ENCODE measurements at places on chromosomes 1 and 21. TPM values are rescaled to one million over a fixed set of nuclear protein-coding genes. Genes with fewer than 3 reads are reported as not detected.
A peak's percentile ranks its signal among the peaks of the same experiment; 100 is the strongest.

DNA sequence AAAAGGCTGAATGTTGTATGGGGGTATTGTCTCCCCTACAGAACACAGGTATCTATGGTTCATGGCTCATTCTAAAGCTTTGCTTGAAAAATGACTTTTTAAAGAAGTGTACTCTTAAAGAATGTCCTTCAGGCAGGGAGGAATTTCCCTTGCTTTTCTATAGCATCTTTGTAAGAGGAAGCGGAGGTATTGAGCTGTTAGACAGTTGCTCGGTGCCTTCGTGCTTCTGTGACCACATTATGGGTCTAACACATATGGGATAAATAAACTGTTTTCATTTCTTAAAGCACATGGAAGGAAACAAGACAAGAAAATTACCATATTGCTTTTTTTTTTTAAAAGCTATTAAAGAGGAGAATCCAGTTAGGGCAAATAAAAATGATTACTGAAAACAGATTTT lies 182.9 kb downstream of the NTNG1 start:
- H3K4me1 ChIP-seq: no peaks in the 10 kb centered on the region
- no peak overlapping the region for H3K27ac ChIP-seq
- H3K27me3 ChIP-seq: no peaks in the 10 kb centered on the region
- no peaks in the 10 kb centered on the region for H3K36me3 ChIP-seq
- no peak for DNase-seq

GRCh38 chr1:178486100-178487069 lies 10.4 kb downstream of the CLEC20A start:
- H3K4me1 ChIP-seq: no peaks in the 10 kb centered on the region
- H3K27me3 ChIP-seq: no peaks in the 10 kb centered on the region
- no peak overlapping the region for H3K4me3 ChIP-seq
- no peak overlapping the region for H3K27ac ChIP-seq
- no peaks in the 10 kb centered on the region for H3K36me3 ChIP-seq

- no peak for DNase-seq
- no peaks in the 10 kb centered on the region for H3K27me3 ChIP-seq
- H3K27ac ChIP-seq: no peak overlapping the region
- H3K4me3 ChIP-seq: no peak overlapping the region
- no peaks in the 10 kb centered on the region for H3K4me1 ChIP-seq
Observed at GRCh38 chr1:87977145-87977544, 648.5 kb downstream of the LMO4 start.

- H3K36me3 ChIP-seq: no peaks in the 10 kb centered on the region
- peak overlapping the region; percentile 21 for H3K27ac ChIP-seq
- no peaks in the 10 kb centered on the region for H3K4me1 ChIP-seq
- DNase-seq: no peak
Observed at GRCh38 chr1:171484760-171485374, 463 bp upstream of the PRRC2C start.

- no peak overlapping the region for H3K27ac ChIP-seq
- H3K4me1 ChIP-seq: no peaks in the 10 kb centered on the region
- no peak for DNase-seq
- H3K36me3 ChIP-seq: no peaks in the 10 kb centered on the region
- no peak overlapping the region for H3K4me3 ChIP-seq
Observed at GRCh38 chr1:240149484-240150094, 57.9 kb downstream of the FMN2 start.

GRCh38 chr1:25799935-25800702 lies at the start of gene SELENON:
Gene SELENON, plus strand, starts transcription at chr1:25800193. Its CDS starts 38 bp downstream, at chr1:25800231.
- peak; percentile 86 for DNase-seq
- H3K4me3 ChIP-seq: peak within 1 kb of the TSS; percentile 78
- H3K27ac ChIP-seq: peak within 1 kb of the TSS; percentile 29
- H3K4me1 ChIP-seq: no peaks in the 10 kb centered on the region

GRCh38 chr1:62539028-62539447 lies 58.3 kb upstream of the ANGPTL3 start:
- peaks cover 2% of the 10 kb centered on the region for H3K36me3 ChIP-seq
- no peak for DNase-seq
- no peak overlapping the region for H3K27ac ChIP-seq
- no peaks in the 10 kb centered on the region for H3K27me3 ChIP-seq
- no peak overlapping the region for H3K4me3 ChIP-seq
- no peaks in the 10 kb centered on the region for H3K4me1 ChIP-seq

DNA sequence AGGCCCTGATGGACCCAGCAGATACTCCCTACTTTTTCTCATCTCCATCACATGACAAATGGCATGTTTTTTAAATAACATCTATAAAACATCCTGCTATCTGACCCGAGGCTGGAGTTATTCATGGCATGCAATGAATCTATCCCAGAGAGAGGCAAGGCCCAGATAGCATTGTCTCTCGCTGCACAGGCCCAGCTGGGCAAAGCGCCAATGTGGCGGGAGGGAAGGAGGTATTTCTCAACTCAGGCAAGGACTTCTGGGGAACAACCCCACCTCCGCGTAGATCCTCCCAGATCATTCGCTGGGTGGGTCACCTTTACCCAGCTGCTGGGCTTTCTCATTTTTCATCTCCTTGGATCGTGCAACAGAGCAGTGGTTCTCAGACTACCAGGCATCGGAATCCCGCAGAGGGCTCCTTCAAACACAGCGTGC lies 59.8 kb downstream of the ERG start:
- DNase-seq: peak; percentile 82
- H3K4me1 ChIP-seq: peaks cover 2% of the 10 kb centered on the region
- H3K27ac ChIP-seq: no peak overlapping the region
- no peaks in the 10 kb centered on the region for H3K27me3 ChIP-seq

GRCh38 chr1:21633992-21634805 lies 35.0 kb downstream of the RAP1GAP start:
- no peak overlapping the region for H3K4me3 ChIP-seq
- no peaks in the 10 kb centered on the region for H3K4me1 ChIP-seq
- H3K27me3 ChIP-seq: no peaks in the 10 kb centered on the region
- H3K27ac ChIP-seq: no peak overlapping the region
- no peak for DNase-seq
- H3K36me3 ChIP-seq: no peaks in the 10 kb centered on the region

DNA sequence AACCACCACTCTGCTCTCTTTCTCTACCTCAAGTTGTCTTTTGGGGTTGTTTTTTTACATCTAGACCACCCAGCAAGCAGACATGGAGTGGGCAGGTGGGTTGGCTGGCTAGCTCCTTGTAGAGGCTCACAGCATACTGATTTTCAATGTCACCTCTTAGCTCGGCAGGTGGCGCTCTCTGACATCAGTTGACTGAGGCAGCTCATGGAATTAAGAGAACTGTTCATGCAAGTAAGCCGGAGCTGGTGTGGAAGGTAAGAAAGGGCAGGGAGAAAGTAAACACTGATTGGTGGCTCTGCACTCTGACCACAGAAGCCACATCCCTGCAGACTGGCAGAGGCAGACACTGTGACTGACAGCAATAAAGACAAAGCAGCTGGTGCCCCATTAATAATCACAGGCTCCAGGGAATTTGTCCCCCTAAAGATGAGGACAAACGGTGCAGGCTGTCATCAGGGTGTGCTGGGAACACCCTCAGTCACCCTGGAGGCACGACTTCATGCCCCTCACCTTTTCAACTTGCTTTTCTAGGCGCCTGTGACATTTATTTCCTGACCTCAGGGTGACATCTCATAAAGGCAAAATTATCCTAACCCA lies 226.8 kb downstream of the LMX1A start:
- peak; percentile 51 for DNase-seq
- H3K36me3 ChIP-seq: no peaks in the 10 kb centered on the region
- no peaks in the 10 kb centered on the region for H3K27me3 ChIP-seq
- no peak overlapping the region for H3K4me3 ChIP-seq
- no peak overlapping the region for H3K27ac ChIP-seq

- DNase-seq: peak; percentile 82
- H3K27ac ChIP-seq: no peak overlapping the region
- peak overlapping the region; percentile 80 for H3K4me3 ChIP-seq
- H3K27me3 ChIP-seq: no peaks in the 10 kb centered on the region
- no peaks in the 10 kb centered on the region for H3K4me1 ChIP-seq
Observed at GRCh38 chr1:179082333-179082998, 596 bp downstream of the TOR3A start.

DNA sequence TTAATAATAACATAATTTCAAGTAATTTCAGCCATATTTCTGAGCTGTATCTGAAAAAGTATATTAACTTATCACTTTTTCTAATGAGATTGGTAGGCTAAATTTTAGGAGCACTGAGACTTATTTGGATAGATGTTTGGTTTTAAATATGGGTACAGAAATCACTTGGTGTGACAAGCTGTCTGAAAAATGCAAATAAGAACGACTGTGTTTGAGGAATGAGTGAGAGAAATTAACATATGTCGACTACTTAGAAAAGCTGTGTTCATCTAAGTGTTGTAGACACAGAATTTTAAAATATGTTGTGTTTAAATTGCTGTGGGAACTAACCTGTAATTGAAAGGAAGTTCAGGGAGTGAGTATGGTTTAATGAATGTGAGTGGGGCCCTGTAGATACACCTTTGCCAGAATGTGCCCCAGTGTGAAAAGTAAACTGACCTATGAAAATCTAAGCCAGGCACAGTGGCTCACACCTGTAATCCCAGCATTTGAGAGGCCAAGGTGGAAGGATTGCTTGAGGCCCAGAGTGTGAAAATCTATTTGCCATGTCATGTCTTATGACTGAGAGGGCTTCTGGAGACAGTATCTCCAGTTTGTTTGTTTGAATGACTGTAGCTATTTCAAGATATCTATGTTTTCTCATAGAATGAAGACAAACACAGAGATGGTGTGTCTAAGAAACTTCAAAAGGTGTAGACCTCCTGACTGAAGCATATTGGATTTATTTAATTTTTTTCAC lies 53.8 kb upstream of the LRRC8C start:
- H3K27me3 ChIP-seq: no peaks in the 10 kb centered on the region

GRCh38 chr1:165637427-165637826 lies 6.4 kb downstream of the MGST3 start:
- no peaks in the 10 kb centered on the region for H3K27me3 ChIP-seq
- no peak overlapping the region for H3K4me3 ChIP-seq
- no peak for DNase-seq

GRCh38 chr1:222592171-222592570 lies 2.4 kb upstream of the TAF1A start:
- no peaks in the 10 kb centered on the region for H3K36me3 ChIP-seq
- H3K27ac ChIP-seq: no peak overlapping the region
- H3K4me3 ChIP-seq: no peak overlapping the region
- H3K27me3 ChIP-seq: no peaks in the 10 kb centered on the region

GRCh38 chr1:156157506-156157905 lies 4.1 kb downstream of the SEMA4A start:
- no peaks in the 10 kb centered on the region for H3K36me3 ChIP-seq
- no peak for DNase-seq
- no peak overlapping the region for H3K4me3 ChIP-seq
- no peak overlapping the region for H3K27ac ChIP-seq
- H3K4me1 ChIP-seq: no peaks in the 10 kb centered on the region

GRCh38 chr1:18882486-18882885 lies 19.9 kb downstream of the ALDH4A1 start:
- no peaks in the 10 kb centered on the region for H3K36me3 ChIP-seq
- H3K27me3 ChIP-seq: no peaks in the 10 kb centered on the region
- no peak for DNase-seq
- H3K27ac ChIP-seq: no peak overlapping the region
- no peak overlapping the region for H3K4me3 ChIP-seq

GRCh38 chr21:42574234-42575027 lies 60.8 kb downstream of the SLC37A1 start:
- DNase-seq: peak; percentile 9
- no peak overlapping the region for H3K4me3 ChIP-seq
- H3K27ac ChIP-seq: no peak overlapping the region
- peaks cover 8% of the 10 kb centered on the region for H3K36me3 ChIP-seq
- no peaks in the 10 kb centered on the region for H3K27me3 ChIP-seq

DNA sequence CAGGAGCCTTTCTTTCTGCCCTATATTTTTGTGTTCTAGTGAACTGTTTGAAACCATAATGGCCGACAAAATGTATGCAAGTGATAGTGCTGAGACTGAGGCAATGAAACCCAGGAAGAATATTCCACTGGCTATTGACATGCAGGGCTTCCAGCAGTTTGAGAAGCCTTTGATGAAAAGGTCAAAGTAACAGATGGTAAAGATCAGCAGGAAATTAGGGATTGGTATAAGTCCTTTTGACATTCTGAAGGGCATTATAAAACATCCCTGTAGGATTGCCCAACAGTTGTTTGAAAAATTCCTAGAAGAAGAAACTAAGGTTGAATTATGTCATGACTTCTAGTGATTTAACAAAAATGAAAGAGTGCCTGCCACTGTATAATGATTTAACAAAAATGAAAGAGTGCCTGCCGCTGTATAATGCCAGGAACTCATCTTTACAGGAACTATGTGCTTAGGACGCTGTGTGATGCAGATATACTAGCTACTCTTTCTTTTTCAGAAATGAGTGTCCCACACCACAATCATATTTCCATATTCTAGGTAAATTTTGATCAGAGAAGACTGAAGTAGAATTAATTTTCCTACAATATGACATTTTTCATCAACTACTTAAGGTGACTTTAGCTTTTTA lies 283.9 kb upstream of the ST6GALNAC5 start:
- H3K4me3 ChIP-seq: no peak overlapping the region
- no peak overlapping the region for H3K27ac ChIP-seq
- no peaks in the 10 kb centered on the region for H3K36me3 ChIP-seq

The PM20D1 gene
- total RNA-seq: 1.1 TPM

The VANGL2 gene
- 1.3 TPM for total RNA-seq

The MEX3A gene
- total RNA-seq: 1.2 TPM

The S100A8 gene
- 185 TPM for total RNA-seq

The DFFB gene
- total RNA-seq: 10.2 TPM

The BMP8B gene
- 1.4 TPM for total RNA-seq

The FCRL2 gene
- total RNA-seq: 0.29 TPM

The IRF6 gene
- 3.8 TPM for total RNA-seq

The ZNF648 gene
- not detected for total RNA-seq
